GM12878 (cell line): ENCODE measurements at places on chromosomes 4 and X. TPM values are rescaled to one million over a fixed set of nuclear protein-coding genes. Genes with fewer than 3 reads are reported as not detected.

The NUDT11 gene
- polyA plus RNA-seq, result not detected in 2 replicates

GRCh38 chr4:187063251-187063650 is 339.6 kb upstream of the FAT1 start:
- H3K4me1 ChIP-seq, result no peaks in the 10 kb centered on the region
- H3K27ac ChIP-seq, result no peak overlapping the region
- no peaks in the 10 kb centered on the region for H3K27me3 ChIP-seq
- H3K36me3 ChIP-seq, result no peaks in the 10 kb centered on the region
- no peak overlapping the region for H3K4me3 ChIP-seq

DNA sequence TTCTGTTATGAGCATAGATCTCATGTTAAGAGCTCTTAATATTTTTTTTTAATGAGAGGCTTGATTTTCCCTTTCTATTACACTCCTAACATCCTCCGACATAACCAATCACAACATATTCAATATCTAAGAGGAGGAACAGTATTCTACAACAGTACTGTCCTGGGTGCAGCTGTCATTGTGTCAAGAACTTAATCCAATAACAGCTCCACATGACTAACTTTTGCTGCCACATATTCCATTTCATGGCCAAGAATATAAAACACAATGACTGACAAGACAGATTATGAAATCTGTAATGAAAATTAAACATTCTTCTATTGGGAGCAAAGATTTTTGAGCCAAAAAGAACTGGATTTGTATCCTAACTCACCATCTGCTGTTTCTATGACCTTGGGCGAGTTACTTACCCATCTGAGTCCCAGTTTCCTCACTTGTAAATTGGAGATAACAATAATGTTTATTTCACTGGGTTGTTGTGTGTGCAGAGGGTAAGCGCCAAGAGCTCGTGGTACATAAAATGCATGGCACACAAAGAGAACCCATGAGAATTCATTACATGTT is 405.6 kb downstream of the SPRY1 start:
- H3K4me3 ChIP-seq, result no peak overlapping the region
- H3K36me3 ChIP-seq, result no peaks in the 10 kb centered on the region
- no peak overlapping the region for H3K27ac ChIP-seq
- no peak for DNase-seq

GRCh38 chrX:22109442-22109841 is 77.3 kb downstream of the PHEX start:
- DNase-seq, result no peak
- H3K4me1 ChIP-seq, result no peaks in the 10 kb centered on the region
- H3K36me3 ChIP-seq, result no peaks in the 10 kb centered on the region
- no peak overlapping the region for H3K27ac ChIP-seq

- H3K4me3 ChIP-seq, result no peak overlapping the region
- no peak for DNase-seq
- no peak overlapping the region for H3K27ac ChIP-seq
- H3K4me1 ChIP-seq, result no peaks in the 10 kb centered on the region
- H3K27me3 ChIP-seq, result no peaks in the 10 kb centered on the region
Observed at GRCh38 chrX:131279617-131280016, 9.5 kb downstream of the IGSF1 start.

- no peaks in the 10 kb centered on the region for H3K36me3 ChIP-seq
- DNase-seq, result no peak
- H3K27ac ChIP-seq, result no peak overlapping the region
- no peak overlapping the region for H3K4me3 ChIP-seq
- H3K27me3 ChIP-seq, result no peaks in the 10 kb centered on the region
Observed at GRCh38 chrX:23811656-23812055, 28.7 kb downstream of the SAT1 start.

The VSIG4 gene
- polyA plus RNA-seq, result not detected in 2 replicates

The SLC34A2 gene
- not detected in 2 replicates for polyA plus RNA-seq

The C4orf54 gene
- polyA plus RNA-seq, result not detected in 2 replicates

GRCh38 chr4:64598066-64598465 is 188.8 kb upstream of the TECRL start:
- no peaks in the 10 kb centered on the region for H3K27me3 ChIP-seq
- DNase-seq, result no peak
- H3K27ac ChIP-seq, result no peak overlapping the region
- no peaks in the 10 kb centered on the region for H3K36me3 ChIP-seq
- H3K4me3 ChIP-seq, result no peak overlapping the region

DNA sequence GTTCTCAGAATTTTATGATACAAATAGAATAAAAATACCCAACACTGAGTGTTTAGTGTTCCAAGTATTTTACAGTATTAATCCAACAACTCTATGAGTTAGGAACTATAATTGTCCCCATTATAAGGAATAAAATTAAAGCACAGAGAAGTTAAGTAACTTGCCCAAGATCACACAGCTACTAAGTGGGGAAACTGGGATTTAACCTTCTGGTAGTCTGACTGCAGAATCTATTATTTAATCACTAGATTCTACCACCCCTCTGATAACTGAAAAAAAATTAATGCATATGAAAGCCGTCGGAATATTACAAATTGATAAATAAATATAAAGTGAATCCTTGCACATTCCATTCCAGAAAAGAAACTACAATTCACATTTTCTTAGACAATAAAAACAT is 5.7 kb upstream of the NKX6-1 start:
- no peaks in the 10 kb centered on the region for H3K4me1 ChIP-seq
- no peaks in the 10 kb centered on the region for H3K36me3 ChIP-seq
- no peak overlapping the region for H3K4me3 ChIP-seq
